ENCODE measurements at places on chromosomes 7 and 10.

- DNase-seq: no peak
These were observed 33.5 kb downstream of the FIGNL1 start for GRCh38 chr7:50416527-50417182.

DNA sequence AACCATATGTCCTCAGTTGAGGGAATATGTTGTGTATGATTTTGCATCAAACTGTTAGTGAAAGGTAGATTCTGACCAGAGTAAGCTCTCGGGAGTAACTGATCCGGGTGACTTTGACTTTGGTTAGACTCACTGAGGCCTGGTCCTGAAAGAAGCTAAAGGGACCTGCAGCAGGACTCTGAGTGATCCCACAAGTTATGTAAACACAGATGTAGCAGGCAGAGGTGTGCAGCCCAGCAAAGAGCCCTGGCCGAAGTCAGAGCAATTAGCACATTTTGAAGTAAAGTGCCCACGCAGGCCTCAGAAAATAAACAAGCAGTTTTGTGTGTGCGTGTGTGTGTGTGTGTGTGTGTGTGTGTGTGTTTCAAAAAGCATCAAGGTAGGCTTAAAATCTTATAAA lies 245.6 kb upstream of the FERD3L start:
- DNase-seq: no peak

DNA sequence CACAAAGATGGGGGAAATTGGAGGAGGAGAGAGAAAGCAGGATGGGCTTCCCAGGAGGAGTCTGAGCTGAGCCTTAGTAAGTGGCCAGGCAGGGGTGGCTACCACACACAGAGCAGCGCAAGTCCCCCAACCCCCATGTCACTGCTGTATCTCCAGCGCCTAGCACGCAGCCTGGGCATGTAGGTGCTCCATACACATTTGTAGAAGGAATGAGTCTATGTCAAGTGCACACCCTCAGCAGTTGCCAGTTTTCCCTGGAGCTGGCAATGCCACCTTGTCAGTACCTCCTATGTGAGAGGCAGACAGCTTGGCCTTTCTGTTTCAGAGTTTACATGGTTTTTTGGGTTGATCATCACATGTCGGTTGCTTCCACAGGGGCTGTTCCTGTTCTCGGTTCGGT lies 116.1 kb downstream of the CLEC2L start:
- no peak for DNase-seq

DNA sequence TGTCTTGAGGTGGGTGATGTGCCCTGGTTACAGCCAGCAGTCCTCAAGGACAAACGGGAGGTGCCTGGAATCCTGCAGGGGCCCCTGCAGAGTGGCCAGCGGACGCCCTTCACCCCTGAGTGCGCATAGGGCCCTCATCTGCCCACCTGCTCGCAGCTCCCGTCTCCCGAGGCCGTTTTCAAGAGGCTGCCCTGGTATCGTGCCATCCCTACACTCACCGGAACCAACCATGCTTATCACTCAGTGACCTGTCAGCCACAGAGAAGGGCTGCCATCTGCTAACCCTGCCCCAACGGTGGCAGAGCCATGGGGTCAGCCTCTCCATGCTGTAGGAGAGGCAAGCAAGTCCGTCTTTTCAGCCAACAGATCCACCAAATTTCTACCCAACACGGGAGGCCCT lies 122.0 kb downstream of the FAM53B start:
- DNase-seq: no peak

DNA sequence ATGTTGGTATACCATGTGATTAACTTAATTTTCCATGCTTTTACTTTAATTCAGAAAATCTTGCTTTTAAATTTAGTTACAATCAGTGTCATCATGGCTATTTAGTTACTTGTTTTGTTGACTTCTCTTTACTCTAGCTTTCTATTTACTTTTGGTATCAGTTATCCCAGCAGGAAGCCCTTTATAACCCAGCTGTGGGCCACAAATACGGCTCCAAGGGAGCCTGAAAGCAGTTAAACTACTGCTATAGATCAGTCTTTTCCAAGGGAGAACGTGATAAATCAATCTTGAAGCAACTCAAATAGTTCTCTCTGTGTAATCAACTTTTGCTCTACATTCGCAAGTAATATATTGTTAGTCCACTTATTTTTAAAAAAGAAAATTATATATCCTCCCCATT lies 287.4 kb downstream of the CACNA2D1 start:
- DNase-seq: no peak

- no peak for DNase-seq
These were observed 44.4 kb upstream of the DGKI start for GRCh38 chr7:137891016-137891655.

DNA sequence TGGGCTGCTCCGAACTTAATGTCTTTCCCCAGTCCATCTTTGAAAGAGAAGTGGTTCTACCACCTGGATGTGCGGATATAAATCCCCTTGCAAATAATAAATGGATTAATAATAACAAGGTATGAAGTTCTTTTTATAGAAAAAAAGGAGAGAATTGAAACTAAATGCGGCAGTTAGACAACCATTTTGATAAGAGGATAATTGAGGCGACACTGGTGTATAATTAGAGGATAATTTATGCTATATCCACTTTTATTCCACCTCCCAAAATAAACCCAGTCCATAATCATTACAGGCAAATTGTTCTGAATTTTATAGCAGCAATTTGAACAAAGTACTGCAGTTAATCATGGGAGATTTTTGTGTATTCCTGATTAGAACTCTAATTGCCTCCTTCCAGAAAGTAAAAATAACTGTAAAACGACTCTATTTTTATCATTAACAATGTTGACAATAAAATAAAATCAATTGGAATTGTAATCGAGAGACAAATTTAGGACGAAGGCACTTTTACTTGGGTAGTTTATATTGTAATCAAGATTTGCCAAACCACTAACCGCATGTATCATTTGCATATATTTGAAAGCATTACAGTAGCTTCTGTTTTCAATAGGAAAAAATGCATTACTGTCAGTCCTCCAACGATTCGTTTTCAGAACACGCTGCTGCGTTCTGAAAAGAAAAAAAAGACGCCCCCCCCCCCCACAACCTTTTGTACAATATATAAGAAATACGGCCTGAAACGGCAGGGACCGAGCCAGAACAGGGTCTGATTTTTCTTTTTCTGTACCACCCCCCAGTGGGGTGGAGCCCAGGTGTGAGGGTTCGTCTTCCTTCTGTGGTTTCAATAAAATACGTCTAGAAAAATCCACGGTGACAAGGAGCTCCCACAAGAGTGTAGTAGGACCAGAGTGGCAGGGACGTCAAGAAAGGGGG lies 838 bp upstream of the DLX6 start:
- DNase-seq: no peak

DNA sequence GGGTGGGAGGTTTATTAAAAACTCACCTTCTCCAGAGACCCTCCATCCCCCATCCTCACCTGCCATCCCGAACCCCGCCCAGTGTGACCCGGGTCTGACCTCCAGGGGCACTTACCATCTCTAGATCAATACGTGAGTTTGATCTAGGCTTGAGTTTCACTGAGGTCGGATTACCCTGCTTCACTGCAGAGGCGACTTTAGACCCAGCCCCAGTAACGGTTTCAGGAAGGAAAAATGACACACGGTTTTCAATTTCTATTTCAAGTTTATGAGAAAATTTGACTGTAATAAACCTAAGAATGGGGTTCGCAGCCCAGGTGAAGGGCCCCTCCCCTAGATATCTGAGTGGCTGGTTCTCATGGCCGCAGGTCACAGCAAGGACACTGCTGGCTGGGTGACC lies 33.1 kb downstream of the RCC1L start:
- DNase-seq: no peak

DNA sequence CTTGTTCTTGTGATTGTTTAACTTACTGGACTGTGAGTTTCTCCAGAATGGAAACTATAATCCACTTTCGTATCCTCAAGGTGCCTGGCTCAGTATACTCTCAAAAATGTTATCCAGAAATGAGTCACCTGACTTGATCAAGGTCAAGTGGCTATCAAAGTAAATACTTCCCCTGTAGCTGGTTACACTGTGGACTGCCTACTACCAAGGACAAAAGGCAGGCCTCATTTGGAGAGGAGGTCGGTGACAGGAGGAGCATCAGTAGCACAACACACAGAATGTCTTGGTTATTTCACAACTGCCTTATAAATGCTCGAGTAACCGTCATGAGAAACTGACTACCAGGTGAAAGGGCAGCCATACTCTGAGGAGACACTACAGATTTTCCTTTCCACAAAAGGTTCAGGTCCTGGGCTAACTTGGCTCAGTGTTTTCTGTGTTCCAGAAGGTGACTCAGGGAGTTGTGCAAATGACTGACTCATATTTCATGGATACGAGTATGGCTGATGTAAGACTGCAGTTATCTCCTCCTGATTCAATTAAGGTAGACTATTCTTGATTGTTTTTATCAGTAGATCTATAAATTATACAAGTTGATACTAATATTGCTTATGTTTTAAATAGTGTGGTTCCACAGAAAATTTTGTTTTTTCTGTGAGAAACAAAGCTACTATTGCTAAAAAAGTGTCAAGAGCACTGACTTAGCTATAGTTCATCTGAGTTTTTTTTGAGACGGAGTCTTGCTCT lies 4.2 kb upstream of the CCNY start:
- DNase-seq: no peak

GRCh38 chr10:60747817-60748469 lies 30.3 kb upstream of the CDK1 start:
- DNase-seq: no peak

DNA sequence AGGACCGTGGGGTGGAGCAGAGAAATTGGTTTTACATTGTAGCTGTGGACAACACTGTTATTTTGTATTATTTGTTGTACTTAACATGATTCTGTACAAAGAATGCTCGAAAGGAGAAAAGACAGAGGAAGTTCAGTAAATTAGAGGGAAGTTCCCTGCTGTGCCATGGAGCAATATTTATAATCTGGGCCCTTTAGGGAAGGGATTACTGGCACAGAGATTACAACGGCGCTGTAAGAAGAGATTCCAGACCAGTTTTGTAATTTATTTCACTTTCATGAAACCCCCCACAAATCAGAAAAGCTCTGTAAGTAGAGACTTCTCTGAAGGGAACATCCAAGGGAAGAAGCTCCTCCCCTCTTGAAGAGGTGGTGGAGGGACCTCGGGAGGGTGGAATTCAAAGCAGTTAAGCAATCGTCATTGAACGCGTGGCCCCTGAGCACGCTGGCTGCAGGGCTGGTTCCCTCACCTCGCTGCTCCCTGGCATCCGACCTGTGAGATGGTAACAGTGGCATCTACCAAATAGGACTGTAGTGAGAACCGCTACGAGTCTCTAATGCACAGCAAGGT lies 113.5 kb downstream of the KLF6 start:
- no peak for DNase-seq

GRCh38 chr10:122990278-122990677 lies 10.1 kb downstream of the PSTK start:
- DNase-seq: no peak

DNA sequence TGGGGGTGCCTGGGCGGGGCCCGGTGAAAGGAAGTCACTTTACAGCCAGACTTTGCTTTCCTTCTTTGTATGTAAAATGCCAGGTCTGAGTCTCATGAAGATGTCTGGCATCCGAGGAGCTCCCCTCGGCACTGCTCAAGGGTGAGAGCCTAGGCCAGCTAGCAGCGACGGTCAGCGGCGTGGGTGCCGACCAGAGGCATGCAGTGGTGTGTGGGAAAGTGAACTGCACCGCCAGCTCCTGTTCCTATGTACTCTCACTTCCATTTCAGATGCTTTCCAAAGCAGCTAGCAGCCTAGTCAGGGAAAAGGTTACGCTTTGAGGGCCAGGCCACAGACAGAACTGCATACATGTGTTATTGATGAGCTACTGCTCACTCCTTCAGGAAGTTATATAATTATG lies 172.8 kb downstream of the ZMYND11 start:
- DNase-seq: no peak

DNA sequence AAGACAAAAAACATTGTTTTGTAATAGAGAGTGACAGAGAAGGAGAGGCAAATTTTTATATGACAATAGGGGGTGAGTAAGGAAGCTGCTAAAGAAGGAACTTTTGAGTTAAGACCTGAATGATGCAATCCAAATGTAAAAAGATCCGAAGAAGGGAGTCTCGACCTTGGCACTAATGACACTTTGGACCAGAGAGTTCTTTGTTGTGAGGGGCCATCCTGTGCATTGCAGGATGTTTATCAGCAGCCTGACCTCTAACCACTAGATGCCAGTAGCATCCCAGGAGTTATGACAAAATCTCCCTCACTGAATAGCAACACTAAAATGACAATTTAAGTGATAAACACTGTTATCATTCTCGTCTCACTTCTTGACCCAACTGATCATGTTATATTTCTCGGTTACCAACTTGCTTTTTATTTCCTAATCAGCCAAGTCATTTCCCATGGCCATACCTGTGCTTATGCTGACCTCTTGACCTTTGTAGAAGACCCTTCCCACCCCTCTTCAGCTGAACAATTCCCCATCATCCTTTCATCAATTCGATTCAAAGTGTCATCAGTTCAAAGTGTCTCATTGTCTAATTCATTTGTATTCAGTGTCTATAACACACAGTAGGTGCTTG lies 30.0 kb downstream of the DGKI start:
- DNase-seq: no peak

- DNase-seq: no peak
These were observed 19.4 kb downstream of the MCM10 start for GRCh38 chr10:13180788-13181187.

DNA sequence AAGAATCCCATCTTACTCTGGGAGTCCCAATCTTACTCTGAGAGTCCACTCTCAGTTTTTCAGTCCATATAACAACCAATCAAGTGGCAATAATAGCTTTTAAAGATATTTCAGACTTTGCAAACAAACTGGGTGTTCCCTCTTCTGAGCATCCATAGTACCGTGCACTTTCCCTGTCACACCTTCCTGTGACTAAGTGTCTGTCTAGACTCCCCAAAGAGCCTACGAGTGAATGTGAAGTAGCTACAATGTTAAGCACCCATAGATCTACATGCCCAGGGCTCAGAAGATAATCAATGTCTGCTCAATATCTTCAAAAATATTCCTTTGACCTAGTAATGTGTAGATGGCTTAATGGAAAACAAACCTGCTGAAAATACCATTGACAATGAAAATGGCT lies 95.6 kb upstream of the ASAH2 start:
- DNase-seq: no peak

DNA sequence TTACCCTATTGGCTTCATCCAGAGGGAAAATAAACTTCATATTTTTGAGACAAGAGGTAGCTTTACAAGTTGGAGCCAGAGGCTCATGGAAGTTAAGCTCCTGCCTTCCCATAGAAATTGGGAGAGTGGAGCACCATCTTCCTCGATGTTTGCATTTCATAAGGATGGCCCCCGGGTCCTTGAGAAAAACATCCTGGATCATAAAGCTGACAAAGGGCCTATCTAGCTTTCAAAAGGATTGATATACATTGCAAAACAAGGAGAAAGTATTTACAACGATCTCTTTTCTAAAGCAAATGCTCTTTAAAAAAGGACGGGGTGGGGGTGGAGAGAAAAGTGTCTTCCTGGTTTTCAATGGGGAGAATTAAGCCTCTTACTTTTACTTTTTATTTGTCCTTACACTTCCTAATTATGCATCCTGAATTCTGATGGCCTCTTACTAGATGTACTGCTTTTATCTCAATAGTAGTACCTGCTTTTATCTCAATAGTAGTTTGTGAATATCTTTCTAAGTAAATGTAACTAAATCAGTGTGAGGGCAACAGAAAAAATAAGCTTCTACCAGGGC lies 65.6 kb downstream of the PTPRZ1 start:
- no peak for DNase-seq

GRCh38 chr10:99659868-99660366 lies 608 bp downstream of the ENTPD7 start:
- DNase-seq: no peak
